Ovary (tissue), 10 donors: ENCODE measurements at places on chromosomes 2 and 18. TPM values are rescaled to one million over a fixed set of nuclear protein-coding genes. Genes with fewer than 3 reads are reported as not detected.

Gene SCN3A
- 0.80 TPM for total RNA-seq

- no peak for DNase-seq
These were observed 229.5 kb upstream of the COPS8 start for GRCh38 chr2:236855866-236856847.

DNA sequence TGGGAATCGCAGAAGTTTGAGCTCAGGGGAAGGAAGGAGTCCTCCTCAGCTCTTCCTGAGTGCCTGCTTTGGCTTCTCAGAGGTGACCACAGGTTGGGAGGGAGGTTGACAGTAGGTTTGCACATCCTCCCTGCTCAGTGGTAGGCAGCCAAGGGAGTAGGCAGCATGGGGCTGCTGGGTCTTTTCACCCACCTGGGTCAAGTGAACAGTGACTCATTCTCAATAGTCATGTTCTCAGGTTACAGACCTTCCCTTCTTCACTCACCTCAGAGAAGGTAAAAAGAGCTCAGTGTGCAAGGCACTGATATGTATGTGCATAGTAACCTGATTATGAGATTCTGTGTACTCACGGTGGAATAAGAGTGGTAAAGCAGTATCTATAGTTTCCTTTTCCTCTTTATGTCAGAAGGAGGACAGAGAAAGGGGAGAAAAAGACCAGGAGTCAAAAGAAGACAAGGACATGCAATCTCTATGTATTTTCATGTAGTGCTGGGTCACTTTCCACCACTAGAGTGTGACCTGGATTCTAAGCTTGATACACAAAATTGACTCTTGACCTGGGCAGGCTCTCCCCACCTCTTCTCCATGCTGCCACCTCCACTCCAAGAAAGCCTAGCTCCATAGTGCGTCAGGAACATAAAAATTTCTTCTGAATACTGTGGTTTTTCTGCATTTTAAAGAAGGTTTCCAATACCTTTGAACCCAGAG, 36.5 kb upstream of the ASNSD1 start:
- DNase-seq, result no peak

GRCh38 chr2:38829971-38830370, 45.8 kb downstream of the DHX57 start:
- DNase-seq, result no peak
